ENCODE measurements at places on chromosomes 5 and 9. TPM values are rescaled to one million over a fixed set of nuclear protein-coding genes. Genes with fewer than 3 reads are reported as not detected.

DNA sequence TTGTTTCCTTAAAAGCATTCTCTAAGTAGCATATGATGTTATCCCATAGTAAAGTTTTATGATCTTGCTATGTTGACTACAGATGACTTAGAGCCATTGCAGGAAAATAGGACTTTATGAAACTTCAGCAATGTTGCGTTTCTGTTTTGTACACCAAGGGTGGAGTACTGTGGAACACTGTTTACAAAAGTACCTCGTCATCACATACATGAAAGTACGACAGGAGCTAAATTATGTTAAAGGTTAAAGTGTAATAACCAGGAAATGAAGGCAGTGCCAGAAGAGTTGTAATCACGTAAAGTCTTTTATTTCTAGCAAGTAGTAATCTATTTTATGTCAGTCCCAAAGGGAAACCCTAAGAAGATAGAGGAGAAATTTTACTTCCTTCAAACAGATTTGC lies 50.9 kb downstream of the C9orf85 start:
- DNase-seq: no peak

- no peak for DNase-seq
Measured at GRCh38 chr9:16689351-16689938, 181.0 kb downstream of the BNC2 start.

DNA sequence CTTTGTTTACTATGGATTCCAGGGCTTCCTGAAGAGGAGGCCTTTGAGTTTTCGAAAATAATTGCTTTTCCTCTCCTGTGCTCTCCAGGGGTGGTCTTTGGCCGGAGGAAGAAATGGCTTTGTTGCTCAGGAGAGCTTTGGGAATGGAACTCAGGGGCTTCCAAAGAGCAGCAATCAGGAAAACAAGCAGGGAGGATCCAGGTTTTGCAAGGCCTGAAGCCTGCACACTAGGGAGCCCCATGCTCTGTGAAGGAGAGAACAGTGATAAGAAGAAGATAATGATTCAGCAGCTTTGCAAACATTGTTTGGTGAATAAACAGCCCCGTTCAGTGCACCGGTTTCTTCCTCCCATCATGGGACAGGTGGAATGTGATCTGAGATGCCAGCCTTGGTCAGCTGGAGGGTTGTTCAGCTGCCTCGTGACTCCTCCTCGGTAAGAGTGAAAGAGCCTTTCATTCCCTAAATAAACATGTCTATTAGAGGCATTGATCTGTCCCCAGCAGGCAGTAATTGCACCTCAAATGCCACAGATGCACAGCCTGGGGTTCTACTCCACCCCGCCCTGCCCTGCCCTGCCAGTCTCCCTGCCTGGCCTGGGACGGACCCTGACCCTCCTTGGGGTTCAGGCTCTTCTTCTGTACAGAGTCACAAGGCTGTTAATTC lies 11.5 kb upstream of the ALDH1B1 start:
- no peak for DNase-seq

- no peak for DNase-seq
Measured at GRCh38 chr5:65903581-65903980, 22.8 kb upstream of the ERBIN start.

DNA sequence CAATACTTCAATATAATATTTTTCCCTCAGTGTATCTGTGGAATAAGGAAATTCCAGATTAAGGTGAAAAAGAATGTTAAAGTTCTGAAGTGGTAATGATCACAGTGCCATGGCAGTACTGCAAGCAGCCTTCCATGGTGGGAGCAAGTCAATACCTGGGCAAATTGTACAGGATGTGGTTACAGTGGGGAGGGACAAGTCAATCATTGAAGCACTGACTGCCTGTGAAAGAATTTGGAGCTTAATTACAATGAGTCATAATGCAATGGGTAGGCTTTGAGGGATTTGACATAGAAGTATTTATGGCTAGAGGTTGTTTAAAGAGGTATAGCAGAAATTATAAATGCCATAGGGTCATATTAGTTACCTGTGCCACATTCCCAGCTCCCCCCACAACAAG lies 786.5 kb upstream of the ACO1 start:
- no peak for DNase-seq

DNA sequence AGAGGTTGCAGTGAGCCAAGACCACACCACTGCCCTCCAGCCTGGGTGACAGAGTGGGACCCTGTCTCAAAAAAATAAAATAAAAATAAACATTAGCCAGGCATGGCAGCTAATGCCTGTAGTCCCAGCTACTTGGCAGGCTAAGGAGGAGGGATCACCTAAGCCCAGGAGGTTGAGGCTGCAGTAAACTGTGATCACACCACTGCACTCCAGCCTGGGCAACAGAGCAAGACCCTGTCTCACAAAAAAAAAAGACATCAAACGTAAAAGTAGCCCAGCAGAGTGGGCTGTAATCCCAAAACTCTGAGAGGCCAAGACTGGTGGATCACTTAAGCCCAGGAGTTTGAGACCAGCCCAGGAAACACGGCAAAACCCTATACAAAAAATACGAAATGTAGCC lies 19.0 kb downstream of the UIMC1 start:
- DNase-seq: no peak

Gene OGN
- 0.11 TPM for total RNA-seq

Gene CCL27
- 1.0 TPM for total RNA-seq

Gene ZNF454
- 4.3 TPM for total RNA-seq

Data from WTC11 (cell line).